ENCODE measurements at places on chromosomes 5 and 9. TPM values are rescaled to one million over a fixed set of nuclear protein-coding genes. Genes with fewer than 3 reads are reported as not detected.

CDO1 gene
- not detected for total RNA-seq

ENTREP1 gene
- 0.71 TPM for total RNA-seq

IFNA13 gene
- total RNA-seq, result not detected

DPH7 gene
- total RNA-seq, result 25.4 TPM

SLC6A18 gene
- not detected for total RNA-seq

TMOD1 gene
- total RNA-seq, result 2.8 TPM

PPP3R2 gene
- total RNA-seq, result not detected

NUDT2 gene
- 24.4 TPM for total RNA-seq

NMUR2 gene
- total RNA-seq, result 0.14 TPM

MSANTD3 gene
- total RNA-seq, result 74.2 TPM

BRIX1 gene
- 56.3 TPM for total RNA-seq

SLC4A9 gene
- total RNA-seq, result not detected

KCTD16 gene
- 0.08 TPM for total RNA-seq
